ENCODE measurements at places on chromosomes 5 and 9. TPM values are rescaled to one million over a fixed set of nuclear protein-coding genes. Genes with fewer than 3 reads are reported as not detected.

DNA sequence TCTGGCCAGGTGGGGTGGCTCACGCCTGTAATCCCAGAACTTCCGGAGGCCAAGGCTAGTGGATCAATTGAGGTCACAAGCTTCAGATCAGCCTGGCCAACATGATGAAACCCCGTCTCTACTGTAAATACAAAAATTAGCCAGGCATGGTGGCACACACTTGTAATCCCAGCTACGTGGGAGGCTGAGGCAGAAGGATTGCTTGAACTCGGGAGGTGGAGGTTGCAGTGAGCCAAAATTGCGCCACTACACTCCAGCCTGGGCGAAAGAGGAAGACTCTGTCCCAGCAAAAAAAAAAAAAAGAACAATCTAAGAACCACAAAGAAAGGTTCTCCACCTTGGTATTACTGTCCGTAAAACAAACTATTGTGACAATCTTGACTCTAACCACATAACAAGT is 9.7 kb downstream of the MYO10 start:
- DNase-seq = no peak

F12 gene
- not detected for total RNA-seq

DNA sequence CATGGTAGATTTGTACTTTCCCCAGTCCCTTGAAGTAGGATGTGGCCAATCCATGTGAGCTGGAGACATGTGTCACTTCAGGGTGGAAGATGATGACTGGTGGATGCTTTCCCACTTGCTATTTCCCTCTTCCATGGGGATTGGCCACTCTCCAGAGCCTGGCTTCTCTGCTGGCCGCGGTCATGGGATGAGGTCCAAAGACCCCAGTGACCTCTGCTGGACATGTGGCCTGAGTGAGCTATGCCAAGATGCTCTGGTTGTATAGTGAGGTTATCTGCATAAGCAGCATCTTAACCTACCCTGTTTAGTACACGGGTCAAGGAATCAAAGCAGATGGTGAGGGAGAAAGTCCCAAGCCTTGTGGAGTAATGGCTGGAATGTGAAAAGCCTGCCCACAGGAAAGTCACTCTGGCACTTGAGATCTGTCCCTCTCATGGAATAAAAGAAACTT is 47.1 kb downstream of the SH3PXD2B start:
- no peak for DNase-seq

CHSY3 gene
- total RNA-seq = 24.3 TPM

DNA sequence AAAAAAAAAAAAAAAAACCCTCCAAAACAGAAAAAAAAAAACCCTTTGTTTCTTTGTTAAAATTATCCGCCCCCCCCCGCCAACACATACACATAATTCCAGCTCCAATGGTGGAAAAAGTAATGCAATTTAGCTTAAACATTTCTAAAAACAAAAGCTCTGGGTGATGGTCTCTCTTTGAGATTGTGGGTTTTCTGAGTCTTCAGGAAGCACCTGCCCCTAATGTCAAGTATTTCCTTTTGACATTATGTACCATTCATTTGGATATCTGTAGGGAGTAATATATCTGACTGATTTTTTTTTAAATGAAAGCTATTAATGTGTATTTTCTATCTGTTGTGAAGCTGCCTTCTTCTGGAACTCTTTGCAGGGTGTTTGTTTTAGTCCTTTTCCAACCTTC is 389.7 kb downstream of the TAF11L14 start:
- no peak for DNase-seq

GRCh38 chr5:159712672-159713071 is 203.6 kb upstream of the ADRA1B start:
- DNase-seq = no peak

- DNase-seq = no peak
These were observed 41.3 kb downstream of the NTRK2 start for GRCh38 chr9:84710701-84711397.

DNA sequence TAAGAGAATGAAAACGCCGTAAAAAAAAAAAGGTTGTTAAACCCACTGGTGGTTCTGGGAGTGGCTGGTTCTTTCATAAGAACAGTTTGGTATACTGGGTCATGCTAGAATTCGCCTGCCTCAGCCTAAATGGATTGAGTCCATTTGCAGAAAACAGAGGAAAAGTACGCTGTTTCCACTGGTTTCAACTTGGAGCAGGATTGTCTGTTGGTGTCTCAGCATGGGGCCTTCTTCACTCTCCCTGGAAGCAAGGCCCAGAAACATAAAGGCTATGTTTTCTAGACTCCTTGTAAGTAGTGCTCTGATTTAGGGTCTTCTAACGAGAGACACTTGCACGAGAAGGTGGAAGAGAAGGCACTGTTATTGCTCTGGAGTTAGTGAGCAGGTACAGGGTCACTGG is 116.9 kb upstream of the MTAP start:
- no peak for DNase-seq

DNA sequence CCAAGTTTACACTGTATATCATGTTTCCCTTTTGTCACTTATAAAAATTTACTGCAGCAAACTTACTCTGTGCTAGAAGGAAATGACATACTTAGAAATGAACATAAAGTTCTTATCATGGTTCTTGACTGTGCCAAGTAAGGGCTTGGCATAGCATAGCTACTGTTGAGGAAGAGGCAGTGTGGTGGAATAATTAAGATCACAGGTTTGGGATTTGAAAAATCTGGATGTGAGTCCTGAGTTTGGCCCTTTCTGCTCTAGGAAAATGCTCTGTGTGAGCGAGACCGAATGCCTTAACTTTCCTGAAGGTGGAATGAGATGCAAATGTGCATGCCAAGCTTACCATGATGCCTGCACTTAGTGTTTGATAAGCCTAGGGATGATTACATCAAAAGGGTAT is 99.5 kb downstream of the INSYN2B start:
- DNase-seq = no peak

GRCh38 chr9:93183663-93184431 is at the start of gene WNK2:
WNK2 (plus strand) TSS chr9:93184139; CDS start chr9:93184930, 791 bp downstream.
- DNase-seq = no peak

SPATA9 gene
- total RNA-seq = 0.35 TPM

HAVCR1 gene
- total RNA-seq = 2.0 TPM

DNA sequence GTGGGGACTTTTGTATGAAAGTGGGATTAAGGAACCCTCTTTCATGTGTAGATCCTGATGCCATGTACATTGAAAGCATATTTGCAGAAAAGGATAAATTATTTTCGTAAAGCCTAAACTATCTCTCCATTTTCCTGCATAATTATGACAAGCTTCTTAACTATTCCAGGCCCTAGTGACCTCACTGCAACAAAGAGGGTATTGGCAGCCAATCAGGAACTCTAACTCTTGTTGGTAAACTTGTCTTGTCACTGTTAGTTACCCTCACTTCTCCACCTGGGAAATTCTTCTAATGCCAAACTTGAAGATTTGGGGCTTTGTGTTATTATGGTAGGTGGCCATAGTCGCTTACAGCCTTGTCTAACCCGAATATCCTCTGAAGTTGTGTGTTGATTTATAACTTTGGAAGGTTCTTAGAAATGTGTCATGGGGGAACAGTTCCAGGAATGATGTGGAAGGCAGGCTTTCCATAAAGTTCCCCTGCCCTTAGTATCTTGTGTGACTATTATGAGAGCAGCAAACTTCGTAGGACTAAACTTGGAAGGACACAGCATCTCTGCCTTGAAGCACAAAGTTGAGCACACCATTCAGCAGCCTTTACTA is 52.5 kb downstream of the IQGAP2 start:
- no peak for DNase-seq

ITK gene
- total RNA-seq = 8.2 TPM

DNA sequence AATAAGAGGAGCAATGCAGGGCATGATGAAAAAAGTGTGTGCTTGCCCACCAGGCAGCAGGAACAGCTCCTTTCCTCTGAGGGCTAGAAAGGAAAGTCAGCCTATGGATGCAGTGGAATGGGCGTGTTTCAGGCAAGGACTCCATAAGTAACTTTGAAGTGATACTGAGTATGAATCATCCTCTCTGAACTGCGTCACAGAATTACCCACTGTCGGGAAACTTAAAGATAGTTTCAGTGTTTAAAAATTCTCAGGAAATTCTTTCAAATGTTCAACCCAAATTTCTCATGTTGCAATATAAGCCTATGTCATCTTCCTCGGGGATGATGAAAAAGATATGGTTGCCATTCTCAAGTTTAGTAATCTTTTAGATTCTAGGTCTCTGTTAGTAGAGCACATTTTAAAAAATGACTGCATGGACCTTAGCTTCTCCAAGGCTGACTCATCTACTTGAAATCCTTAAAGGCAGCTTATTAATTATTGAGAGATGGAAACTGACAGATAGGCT is 27.7 kb downstream of the PTCD2 start:
- DNase-seq = no peak

GFI1B gene
- total RNA-seq = not detected

- no peak for DNase-seq
These were observed 91.5 kb upstream of the CDH9 start for GRCh38 chr5:27129926-27130325.

- DNase-seq = no peak
These were observed 232.1 kb downstream of the CSNK1G3 start for GRCh38 chr5:123743990-123744583.

GRCh38 chr9:28215536-28216299 is 642.4 kb upstream of the C9orf72 start:
- no peak for DNase-seq

INSYN2B gene
- total RNA-seq = 1.1 TPM

DNA sequence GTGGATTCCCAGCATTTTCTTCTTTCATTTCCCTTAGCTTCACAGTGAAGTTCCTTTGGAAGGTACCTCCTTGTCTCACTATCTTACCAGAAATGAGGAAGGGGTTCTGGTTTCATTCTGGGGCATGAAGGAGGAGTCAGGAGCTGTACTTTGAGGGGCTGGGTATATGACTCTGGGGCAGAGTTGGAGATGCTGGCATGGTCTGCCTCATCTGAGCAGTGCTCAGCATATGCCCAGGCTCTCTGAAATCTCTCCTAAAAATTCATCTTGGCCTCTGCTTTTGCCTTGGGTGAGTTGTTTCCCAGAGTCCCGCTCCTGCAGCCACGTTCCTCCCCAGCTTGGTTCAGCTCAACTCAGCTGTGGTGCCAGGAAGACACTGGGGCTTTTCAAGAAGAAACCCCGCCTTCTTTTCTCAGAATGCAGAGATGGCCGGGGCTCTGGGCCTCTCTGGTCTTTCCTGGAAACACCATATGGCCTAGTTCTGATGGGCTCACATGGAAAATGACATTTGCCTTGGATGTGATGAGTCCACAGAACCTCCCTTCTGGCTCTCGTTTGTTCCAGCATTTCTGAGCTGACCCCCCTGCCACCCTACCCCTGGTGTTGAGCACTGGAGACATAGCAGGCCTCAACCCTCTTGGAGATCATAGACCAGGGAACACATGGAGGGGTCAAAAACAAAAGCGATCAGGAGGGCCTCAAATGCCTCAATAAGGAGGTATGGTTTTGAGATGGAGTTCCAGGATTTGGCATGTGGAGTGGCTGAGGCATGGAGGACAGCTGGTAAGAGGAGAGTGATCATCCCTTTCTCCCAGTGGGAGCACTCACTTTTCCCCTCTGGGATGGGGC is 12.0 kb upstream of the TGFBR1 start:
- no peak for DNase-seq

DNA sequence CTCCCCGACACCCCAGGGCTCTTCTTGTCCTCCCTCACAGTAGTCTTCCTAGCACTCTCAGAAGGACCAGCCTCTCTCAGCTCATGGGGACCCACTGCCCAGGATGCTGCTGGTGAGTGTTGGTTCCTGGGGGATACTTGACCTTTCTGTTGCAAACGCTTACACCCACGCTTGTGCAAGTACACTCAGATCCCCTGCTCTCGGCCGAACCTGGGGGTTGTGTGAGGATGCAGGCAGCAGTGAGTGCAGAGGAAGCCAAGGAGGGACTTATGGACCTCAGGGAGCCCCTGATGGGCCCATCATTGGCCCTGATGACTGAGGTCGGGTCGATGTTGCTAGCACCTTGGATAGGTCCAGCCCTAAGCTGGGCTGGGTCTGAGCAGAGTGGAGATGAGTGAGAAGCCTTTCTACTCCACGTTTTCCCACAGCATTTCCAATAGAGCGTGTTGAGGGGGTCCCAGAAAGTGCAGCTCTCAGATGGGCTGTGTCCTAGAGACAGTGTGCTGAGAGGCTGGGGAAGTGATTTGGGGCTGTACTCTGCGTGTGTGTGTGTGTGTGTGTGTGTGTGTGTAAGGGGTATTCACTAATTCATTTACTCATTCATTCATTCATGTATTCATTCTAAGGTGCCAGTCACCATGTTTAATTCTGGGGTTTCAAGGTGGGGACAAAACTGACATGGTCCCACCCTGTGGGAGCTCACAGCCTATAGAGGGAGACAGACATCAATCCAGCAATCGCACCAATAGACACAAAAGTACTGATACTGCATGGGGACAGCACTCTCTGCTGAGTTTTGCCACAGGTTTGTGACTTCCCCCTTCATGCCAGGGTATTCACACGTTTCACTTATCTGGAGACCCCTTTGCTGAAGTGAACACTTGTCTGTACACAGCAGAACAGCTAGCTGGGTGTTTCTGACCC is 25.2 kb upstream of the PITX1 start:
- no peak for DNase-seq

DNA sequence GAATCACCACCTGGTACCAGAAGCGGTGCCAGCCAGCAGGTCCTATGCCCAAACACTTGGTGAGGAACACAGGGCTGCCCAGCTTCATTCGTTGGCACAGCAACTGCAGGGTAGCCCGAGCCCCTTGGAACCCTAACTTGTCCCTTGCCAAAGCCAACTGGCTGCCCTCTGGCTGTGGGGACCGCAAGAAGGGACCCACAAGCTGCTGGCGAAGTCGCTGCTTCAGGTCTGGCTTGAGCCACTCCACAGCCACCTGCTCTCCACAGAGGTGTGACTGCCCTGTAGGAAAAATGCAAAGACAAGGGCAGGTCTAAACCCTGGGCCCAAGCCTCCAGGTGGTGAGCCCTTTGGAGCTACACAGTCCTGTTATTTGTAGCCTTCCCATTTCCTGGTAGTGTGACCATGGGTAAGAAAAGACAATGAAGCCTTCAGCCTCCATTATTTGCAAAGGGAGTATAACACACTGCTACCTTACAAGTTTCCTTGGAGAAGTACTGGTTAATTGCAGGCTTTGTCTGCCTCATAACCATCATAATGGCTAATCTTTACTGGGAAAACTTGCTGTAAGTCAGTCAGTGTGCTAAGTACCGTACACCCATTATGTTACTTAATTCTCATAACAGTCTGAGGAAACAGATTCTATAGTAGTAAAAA is 1.8 kb downstream of the DND1 start:
- DNase-seq = no peak

- no peak for DNase-seq
These were observed 251.5 kb upstream of the TNC start for GRCh38 chr9:115369322-115369957.

- DNase-seq = no peak
These were observed 31.9 kb upstream of the SSBP2 start for GRCh38 chr5:81782811-81783210.

DNA sequence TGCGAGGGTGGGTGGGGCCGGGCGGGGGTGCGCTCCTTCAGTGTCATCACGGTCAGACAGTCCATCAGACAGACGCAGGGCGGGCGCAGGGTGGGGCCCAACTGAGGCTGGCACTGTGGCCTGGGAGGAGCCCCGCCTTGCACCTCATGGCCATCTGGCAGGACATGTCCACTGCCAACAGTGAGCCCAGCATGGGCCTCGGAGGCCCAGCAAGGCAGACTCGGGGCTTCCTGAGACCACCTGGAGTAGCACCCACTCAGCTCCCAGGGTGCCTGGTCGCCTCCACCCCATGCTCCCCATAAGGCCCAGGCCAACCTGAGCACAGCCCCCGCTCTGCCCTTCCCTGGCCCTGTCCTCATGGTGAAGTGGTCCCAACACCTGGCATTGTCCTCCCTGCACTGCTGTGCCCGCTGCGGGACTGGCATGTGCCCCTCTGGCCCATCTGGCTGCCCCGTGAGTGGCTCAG is 8.5 kb upstream of the GPSM1 start:
- no peak for DNase-seq
